Amygdala (tissue), 56 donors: ENCODE measurements at places on chromosomes 16 and 17.

GRCh38 chr17:1362964-1363363 lies 37.1 kb downstream of the YWHAE start:
- no peak for DNase-seq

DNA sequence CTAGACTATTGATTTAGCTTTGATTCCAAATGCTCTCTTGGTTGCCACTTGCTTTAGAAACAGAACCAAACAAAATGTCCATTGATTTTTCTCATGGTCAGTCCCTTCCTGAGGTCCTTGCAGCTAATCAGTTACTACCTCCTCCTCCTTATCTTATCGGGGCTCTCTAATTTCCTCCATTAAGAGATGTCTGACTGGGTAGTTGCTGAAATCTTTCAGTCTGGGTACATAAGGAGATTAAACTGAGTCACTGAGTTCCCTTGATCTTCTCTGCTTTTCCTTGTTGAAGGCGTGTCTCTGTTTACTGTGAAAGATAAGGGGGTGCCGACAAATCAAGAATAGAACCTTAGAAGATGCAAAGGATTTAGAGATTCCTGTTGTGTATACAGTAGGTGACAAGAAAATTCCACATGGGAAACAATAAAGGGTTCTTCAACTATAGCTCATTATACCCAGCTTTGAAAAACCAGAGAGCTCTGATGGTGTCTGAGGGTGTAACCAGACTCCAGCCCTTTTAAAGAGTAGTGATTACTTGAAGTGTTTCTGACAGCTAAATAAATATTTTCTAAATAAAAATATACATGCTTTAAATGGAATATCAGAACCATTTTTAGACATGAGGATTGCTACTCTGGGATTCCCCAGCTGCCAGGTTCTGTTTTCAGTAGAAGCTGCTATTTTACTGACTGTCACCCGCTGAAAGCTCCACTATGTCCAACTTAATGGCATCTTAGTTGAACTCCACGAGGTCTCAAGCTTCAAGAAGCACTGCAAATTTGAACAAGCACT lies 791.3 kb upstream of the SOX9 start:
- DNase-seq, result no peak

DNA sequence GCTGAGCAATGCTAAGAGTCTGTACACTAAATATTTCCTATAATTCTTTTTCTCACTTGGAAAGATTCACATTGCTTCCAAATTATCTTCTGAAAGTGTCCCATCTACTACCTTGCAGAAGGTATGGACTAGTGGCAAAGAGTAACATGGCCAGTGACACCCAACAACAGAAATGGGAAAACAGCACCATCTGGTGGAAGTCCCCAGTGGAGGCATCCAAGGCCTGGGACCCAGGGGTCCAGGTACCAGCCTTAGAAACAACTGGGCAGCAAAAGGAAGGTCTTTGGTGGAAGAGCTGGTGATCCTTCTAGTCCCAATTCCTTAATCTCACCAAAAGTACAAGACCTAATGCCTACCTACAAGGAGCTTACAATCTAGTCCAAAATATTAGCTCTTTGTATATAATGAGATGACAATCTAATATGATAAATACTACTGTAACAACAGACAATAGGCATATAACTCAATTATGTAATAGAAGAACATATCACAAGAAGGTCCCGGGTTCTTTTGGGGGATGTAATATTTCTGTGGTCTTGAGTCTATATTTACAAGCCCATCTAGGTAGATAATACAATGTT lies 55.3 kb downstream of the SKAP1 start:
- no peak for DNase-seq

- no peak for DNase-seq
Measured at GRCh38 chr17:20935740-20936139, 107.1 kb downstream of the USP22 start.

- no peak for DNase-seq
Measured at GRCh38 chr17:39098588-39098987, 52.8 kb downstream of the PLXDC1 start.

- no peak for DNase-seq
Measured at GRCh38 chr16:27803775-27804549, 254.0 kb downstream of the KATNIP start.

- DNase-seq, result no peak
Measured at GRCh38 chr17:34556931-34557330, 22.5 kb upstream of the TMEM132E start.

GRCh38 chr17:58755577-58756245 lies at the start of gene PPM1E:
Gene PPM1E, plus strand, starts transcription at chr17:58755854.
- DNase-seq, result peak; percentile 23

DNA sequence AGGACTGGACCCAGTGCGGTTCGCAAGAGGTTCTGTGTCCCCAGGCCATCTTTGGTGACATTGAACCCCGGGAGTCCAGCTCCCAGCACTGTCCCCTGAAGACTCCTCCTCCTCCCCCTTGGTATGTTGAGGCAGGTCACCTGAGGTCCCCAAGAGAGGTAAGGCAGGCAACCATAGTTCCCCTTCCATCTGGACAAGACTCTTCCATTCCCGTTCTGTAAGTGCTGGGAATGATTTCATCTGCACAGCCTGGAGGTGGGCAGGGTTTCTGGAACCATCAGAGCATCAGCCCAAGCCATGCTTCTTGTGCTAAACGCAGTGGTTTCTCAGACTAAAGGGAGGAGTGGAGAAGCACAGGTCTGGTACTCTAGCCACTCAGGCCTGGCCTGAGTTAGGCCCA lies 24.9 kb downstream of the COPZ2 start:
- DNase-seq, result no peak

DNA sequence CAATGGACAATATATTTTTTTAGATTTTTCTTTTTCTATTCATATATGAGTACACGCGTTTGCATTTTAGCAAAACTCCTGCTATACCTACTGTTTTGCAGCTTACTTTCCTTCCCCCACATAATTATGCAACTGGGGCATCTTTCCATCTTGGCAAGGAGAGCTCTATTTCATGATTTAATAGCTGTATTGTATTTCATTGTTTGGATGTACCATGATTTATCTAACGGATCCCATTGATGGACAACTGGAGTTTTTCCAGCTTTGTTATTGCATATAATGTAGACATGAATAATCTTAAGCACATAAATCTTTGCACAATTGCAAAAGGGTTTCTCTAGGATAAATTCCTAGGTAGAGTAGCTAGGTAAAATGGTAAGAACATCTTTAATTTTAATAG lies 133.9 kb downstream of the PITPNC1 start:
- DNase-seq, result no peak

DNA sequence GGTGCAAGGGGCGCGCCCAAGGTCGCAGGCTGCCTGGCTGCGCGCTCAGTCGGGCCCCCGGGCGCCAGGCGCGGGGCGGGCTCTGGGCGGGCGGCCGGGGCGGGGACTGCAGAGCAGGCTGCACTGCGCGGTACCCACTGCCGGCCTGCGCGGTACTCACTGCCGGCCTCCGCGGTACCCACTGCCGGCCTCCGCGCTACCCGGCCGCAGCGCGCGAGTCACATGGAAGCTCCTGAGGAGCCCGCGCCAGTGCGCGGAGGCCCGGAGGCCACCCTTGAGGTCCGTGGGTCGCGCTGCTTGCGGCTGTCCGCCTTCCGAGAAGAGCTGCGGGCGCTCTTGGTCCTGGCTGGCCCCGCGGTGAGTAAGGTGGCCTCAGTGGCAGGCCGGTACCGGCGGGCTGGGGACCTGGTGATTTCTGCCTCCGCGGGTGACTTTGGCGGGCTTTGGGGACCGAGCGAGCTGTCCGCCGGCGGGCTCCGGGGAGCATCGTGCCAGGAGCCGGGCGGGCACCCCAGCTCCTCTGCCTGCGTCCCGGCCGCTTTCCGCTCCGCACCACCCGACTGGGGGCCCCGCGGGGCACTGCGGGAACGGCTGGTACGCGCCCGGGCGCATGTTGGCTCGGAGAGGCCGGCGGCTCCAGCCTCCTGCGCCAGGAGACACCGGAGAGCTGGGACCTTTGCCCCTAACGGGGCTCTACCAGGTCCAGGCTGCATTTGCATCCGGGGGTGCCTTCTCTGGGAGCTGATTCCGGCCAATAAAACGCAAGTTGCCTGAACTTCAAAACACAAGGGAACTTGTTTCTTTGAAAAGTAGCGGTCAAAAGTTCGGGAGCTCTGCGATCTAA lies at the start of gene SLC47A1:
Gene SLC47A1, plus strand, starts transcription at position 137 of the 844 bp plus-strand sequence. Its CDS starts 86 bp downstream, at position 223.
- no peak for DNase-seq

DNA sequence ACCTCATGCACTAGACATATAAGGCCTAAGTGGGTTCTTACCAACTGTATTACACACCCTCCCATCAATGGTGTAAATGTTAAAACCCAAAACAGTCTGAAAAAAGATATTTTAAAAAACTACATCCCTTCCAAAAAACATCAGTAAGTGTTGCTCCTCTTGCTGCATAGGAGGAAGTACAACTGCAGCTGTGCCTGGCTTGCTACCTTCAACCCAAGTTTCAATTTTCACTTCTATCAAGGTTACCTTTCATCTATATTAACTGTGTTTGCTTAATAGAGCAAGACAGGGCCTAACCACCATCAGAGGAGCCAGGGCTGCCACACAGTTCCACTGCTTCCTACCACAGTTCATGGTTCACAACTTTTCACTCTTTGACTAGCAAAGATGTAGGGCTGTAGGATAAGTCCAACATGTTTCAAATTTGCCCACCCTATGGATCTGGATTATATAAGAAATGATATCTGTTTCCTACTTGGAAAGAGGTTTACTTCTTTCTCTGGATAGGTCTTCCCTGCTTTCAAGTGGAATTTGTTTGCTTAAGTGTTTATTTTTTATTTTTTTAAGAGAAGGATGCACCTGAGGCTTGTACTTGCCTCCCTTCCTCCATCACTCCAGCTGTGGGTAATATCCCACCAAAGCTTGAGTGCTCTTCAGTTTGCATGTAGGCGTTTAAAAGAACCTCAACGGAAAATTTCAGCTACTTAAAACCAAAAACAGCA lies 56.7 kb downstream of the GRB7 start:
- DNase-seq, result no peak

DNA sequence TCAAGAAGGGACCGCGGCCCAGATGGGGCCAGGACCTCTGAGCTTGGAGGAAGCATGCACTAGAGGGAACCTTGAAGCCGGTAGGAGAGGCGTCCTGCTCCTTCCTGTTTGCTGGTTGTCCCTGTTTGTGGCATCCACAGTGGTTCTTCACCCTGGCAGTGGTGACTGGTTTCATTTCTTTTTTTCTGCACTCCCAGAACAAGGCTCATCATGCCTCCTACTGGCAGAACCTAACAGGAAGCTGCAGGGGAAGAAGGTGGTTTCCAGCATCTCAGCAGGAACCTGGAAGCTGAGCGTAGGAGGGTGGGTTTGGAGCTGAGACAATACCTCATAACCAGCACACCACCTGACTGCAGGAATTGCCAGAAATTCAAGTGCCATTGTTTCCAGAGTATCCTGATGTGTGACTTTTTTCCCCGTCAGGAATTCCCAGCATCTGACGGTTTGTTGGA lies 5.8 kb downstream of the TMEM231 start:
- peak; percentile 40 for DNase-seq

DNA sequence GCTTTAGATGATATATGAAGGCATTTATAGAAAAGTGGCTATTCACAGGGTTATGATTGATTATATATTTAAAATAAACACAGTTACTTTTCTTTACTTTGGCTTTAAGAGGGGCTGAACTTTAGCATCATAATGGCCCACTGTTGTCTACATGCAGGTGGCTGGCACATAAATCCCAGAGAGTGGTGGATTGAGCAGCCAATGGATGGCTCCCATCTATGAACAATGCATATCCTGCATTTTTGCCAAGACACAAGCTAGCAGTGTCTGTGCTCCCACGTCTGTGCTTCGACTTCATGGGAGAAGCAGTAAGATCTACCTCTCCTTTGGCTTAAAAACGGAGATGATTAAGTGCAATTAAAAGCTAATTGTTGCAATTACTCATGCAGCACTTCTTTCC lies 373.2 kb upstream of the CDH11 start:
- no peak for DNase-seq

- DNase-seq, result no peak
Measured at GRCh38 chr16:21161211-21161610, 2.7 kb downstream of the LDAF1 start.
